Suppressor macrophage treated with lipopolysaccharide for 4 hours (primary cell): ENCODE measurements at places on chromosomes 1 and 21.

- no peak for DNase-seq
Measured at GRCh38 chr1:15452216-15452615, 4.3 kb upstream of the CELA2A start.

DNA sequence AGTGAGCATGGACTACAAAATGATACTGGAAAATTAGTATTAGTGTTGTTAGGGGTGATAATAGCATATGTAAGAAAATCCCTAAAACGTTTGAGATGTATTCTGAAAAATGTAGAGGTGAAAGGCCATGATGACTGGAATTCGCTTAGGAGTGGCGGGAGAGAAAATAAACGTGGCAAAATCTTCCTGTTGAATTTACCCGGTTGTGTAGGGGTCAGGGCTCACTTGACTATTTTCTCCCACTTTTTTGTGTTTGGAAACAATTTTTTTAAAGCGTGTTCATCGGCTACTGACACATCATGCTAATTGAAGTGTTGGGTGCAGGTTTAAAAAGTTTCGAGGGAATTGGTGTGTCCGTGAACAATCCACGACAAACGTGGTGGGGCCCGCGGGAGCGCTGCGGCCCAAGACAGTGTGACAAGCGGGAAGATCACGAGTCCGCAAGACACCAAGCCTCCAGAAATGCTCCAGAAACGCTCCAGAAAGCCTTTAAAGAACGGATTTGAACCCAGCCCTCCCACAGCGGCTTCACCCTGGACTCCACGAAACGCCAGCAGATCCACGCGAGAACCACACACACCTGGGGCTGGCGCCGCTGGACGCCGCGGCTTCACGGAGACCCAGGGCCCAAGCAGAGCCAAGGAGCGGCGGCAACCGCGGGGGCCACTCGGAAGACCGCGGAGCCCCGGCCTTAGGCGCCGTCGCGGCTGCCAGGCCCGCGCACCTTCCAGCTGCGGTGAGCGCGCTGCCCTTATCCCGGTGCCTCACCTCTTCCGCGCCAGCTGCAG, 573 bp downstream of the PSMG1 start:
- peak; percentile 19 for DNase-seq

DNA sequence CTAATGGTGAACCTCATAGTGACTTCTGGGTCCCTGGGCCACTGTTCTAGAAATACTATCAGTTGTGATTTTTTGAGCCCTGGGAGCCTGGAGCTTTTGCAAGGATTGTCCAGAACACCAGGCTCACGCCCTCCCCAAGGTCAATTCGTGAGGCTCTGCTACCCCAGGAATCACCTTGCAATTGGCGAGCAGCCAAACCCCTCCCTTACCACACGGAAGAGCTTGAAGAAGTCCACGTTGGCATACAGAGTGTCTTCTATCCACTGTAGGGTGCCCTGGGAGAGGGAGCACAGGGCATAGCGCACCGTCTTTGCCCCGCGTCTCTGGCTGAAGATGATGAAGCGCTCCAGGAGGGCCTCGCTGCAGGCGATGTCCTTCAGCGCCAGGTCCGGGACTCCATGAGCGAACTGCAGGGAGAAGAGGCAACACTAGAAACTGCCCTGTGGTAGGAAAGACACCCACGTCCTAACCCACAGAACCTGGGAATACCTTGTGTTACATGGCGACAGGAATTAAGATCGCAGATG, 22.3 kb downstream of the ABCA4 start:
- DNase-seq, result no peak

GRCh38 chr1:209420276-209420675, 163.2 kb upstream of the CAMK1G start:
- no peak for DNase-seq

- DNase-seq, result no peak
Measured at GRCh38 chr21:41821081-41821755, 54.4 kb upstream of the RIPK4 start.

GRCh38 chr1:235503403-235504121, 690 bp downstream of the B3GALNT2 start:
- peak; percentile 82 for DNase-seq

DNA sequence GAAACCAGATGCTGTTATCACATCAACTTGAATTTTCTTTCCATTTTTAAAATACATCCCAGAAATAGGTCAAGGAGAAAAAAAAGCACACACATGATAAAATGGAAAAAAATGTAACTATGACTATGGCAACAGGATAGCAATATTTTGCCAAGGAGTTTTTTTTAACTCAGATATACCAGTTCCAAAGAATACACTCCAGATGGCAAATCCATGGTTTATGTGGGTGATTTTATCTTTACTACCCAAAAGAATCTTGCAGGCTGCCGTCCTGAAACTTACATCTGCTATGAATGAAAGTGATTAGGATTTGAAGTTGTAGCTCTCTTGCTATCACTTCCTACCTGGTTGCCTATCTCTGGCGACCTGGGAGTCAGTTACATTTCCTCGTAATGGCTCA, 91.0 kb upstream of the PLPPR4 start:
- no peak for DNase-seq

DNA sequence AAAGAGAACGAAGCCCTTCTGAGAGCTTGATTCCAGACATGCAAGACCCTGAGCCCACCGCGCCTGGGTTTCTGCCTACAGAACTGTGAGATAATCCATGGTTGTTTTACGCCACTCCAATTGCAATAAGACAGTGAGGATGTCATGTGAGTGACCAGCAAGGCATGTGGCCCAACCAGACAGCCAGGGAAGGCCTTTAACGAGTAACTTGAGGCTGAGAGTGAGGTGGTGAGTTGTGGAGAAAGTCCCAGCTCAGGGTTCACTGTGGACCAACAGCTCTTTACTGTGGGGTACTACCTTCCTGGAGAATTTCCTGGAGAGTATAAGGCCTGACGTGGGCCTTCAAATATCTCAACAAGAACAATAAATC, 153.9 kb downstream of the ETS2 start:
- peak; percentile 42 for DNase-seq

- no peak for DNase-seq
Measured at GRCh38 chr1:201072149-201072548, 40.1 kb downstream of the CACNA1S start.

DNA sequence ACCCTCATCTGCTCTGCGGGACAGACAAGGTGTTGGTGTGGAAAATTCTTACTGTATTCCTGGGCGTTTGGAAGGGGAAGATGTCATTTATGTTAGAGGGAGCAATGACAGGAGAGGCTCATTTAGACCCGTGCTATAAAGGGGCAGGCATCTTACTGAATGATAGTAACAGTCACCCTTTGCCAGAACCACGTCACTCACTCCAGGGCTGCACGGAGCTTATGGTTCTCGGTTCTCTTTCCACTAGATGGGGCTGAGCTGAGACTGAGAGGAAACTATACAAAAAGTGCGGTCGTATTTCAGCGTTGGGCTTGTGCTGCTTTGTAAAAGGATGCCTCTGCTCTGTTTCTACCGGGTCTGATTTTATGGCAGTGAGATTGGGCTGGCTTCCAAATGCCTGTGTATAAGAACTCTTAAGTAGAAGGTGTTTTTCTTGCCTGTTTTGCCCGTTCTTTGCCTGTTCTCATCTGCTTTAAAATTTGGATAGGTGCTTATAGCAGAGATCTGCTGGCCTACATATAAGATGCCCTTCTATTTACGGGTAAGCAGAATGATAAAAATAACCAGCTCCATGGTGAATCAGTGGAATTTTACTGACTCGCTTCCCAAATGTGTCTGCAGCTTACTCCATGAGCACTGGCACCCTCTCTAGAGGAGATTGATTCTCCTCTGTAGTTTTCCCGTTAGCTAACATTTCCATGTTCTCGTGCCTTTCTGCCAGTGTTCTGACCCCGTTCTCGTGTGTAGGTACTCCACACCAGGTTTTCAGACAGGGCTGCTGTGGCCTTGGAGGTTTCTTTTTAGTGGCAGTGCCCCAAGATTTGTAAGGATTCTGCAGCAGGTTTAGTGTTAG, 55.9 kb downstream of the MRPS6 start:
- no peak for DNase-seq

DNA sequence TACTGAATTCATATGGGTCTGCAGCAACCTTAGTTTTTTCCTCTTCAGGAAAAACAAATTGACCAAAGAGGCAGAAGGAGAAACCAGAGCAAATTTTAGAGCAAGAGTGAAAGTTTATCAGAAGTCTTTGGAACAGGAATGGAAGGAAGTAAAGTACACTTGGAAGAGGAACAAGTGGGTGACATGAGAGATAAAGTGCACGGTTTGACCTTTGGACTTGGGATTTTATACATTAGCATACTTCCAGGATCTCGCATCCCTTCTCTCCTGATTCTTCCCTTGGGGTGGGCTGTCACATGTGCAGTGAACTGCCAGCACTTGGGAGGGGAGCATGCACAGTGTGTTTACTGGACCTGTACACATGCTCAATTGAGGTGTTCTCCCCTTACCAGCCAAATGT, 754.8 kb upstream of the ADAMTS5 start:
- no peak for DNase-seq

DNA sequence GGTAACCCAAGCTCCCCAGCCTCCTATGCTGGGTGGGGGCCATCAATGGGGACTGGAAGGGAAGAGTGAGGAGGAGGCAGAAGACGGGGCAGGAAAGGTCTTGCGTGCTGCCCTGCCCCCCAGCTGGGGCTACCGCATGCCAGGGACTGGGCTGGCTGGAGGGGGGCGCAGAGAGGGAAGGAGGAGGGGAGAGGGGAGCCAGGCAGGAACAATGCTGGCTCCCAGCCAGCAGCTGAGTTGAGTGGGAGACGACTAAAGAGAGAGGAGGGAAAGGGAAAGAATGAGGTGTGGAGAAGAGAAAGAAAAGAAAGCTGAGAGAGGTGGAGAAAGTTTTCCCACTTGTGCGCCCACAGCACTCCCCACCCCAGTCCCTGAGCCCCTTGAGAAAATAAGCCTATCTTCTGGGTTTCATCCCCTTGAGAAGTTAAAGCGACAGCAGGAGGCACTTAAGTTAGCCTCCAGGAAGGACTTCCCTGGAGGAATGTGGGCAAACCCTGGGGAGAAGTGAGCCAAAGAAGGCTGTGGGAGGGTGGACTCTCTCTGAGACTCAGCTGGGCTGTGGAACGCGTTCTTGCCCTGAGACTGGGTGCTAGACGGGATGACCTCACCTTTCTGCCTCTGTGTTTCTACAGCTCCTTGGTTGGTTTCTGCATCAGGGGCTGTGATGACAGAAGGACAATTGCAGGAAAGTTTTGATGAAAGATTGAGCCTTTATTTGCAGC, 12.9 kb upstream of the NES start:
- DNase-seq, result peak; percentile 47

DNA sequence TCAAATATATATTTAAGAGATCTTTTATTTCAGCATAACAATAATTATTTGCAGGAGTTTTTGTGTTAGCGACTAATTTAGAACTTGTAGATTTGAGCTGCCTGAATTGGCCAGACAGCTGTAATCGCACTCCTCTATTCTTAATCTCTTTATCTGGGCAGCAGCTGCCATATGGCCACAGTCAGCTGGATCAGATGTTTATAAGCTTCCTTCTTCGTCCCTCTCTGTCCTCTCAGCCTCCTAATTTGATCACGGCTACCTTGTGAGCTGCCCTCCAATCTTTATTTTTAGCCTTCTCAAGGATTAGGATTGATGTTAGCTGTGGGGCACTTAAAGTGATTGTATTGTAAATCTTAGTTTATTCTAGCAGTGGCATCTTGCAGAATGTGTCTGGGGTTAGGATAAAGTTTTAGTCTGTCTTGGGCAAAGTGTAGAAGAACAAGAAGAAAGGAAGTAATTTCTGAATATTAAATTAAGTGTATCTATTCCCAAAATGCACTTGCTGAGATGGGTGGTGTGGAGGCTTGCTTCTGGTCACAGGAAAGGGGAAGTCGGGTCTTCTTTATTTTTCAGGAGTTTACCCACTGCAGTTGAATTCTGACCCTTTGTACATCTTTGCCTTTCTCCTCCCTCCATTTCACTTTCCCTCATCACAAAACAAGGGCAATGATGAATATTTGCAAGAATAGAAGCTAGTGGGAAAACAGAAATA, 1.1 kb downstream of the ZBTB18 start:
- no peak for DNase-seq

DNA sequence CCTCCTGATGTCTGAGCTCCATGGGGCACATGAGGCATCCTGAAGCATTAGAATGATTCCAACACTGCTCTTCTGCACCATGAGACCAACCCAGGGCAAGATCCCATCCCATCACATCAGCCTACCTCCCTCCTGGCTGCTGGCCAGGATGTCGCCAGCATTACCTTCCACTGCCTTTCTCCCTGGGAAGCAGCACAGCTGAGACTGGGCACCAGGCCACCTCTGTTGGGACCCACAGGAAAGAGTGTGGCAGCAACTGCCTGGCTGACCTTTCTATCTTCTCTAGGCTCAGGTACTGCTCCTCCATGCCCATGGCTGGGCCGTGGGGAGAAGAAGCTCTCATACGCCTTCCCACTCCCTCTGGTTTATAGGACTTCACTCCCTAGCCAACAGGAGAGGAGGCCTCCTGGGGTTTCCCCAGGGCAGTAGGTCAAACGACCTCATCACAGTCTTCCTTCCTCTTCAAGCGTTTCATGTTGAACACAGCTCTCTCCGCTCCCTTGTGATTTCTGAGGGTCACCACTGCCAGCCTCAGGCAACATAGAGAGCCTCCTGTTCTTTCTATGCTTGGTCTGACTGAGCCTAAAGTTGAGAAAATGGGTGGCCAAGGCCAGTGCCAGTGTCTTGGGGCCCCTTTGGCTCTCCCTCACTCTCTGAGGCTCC, 11.1 kb upstream of the RASSF5 start:
- peak; percentile 90 for DNase-seq

GRCh38 chr21:24714646-24715200, 892.6 kb downstream of the MRPL39 start:
- DNase-seq, result no peak

GRCh38 chr1:173666646-173667045, 3.0 kb downstream of the ANKRD45 start:
- DNase-seq, result peak; percentile 3

DNA sequence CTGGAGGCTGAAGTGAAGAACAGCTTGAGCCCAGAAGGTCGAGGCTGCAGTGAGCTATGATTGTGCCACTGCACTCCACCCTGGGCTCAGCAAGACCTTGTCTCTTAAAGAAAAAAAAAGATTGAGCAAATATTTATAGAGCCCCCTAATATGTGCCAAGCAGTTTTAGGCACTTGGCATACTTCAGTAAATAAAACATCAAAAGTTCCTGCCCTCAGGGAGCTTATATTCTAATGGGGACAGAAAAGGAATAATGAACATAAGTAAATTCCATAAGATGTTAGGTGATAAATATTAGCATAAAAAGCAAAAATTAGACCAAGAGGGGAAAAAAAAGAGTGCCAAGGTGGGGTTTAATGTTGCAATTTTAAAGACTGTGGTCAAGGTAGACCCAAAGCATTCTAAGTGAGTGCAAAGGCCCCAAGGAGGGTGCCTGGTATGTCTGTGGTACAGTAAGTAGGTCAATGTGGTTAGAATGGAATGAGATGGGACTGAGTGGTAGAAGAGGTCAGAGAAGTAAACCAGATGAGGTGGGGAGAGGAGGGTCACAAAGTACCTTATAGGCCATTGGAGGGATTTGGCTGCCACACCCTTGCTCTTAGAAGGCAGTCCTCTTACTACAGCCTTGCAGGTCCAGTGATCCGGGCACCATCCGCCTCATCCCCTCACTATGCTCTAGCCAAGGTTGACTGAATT, 2.2 kb upstream of the TOE1 start:
- DNase-seq, result no peak

GRCh38 chr1:57655161-57655560, 231.3 kb upstream of the DAB1 start:
- DNase-seq, result no peak

GRCh38 chr1:8274352-8274751, 43.6 kb upstream of the SLC45A1 start:
- DNase-seq, result no peak
